ENCODE measurements at places on chromosomes 1 and 21.

GRCh38 chr1:178168536-178168935 is 74.6 kb downstream of the RASAL2 start:
- no peak for DNase-seq

DNA sequence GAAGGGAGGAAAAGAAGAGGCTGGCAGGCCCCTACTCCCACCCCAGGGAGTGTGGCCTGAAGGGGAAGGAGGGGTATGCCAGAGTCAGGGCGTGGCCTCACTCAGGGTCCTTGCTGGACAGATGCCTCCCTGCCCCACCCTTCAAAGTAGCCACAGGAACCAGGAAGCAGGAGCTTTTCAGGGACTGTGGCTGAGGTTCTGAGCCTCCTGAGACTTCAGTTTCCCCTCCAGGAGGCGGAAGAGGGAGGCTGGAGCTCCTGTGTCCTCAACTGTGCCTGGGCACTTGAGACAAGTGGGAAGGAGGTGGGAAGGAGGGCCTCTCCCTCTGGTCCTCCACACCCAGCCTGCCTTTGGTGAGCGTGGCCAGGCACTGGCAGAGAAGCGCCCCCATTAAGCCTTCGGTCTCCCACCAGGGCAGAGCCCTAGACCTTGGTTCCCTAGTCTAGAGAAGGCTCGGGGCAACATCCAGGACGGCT is 5.3 kb downstream of the CELSR2 start:
- DNase-seq = no peak

DNA sequence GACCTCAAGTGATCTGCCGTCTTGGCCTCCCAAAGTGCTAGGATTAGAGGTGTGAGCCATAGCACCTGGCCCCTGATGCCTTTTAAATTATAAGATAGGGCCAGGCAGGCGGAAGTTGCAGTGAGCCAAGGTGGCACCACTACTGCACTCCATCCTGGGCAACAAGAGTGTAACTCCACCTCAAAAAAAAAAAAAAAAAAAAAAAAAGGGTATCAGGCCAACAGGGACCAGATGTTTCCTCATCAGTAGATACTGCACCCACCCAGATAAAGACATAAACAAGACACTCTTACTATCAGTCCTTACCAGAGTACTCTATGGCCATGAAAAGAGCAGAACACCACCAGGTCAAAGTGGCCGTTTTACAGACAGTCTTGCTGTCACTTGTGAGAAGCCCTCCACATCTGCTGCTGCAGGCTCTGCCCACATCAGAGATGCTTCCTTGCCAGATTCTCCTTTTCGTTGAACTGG is 3.3 kb downstream of the C21orf58 start:
- DNase-seq = no peak

- no peak for DNase-seq
Observed at GRCh38 chr21:30480145-30480544, at the start of gene KRTAP19-1. Gene KRTAP19-1 (minus strand): TSS chr21:30480367. CDS start chr21:30480317, 50 bp downstream.

DNA sequence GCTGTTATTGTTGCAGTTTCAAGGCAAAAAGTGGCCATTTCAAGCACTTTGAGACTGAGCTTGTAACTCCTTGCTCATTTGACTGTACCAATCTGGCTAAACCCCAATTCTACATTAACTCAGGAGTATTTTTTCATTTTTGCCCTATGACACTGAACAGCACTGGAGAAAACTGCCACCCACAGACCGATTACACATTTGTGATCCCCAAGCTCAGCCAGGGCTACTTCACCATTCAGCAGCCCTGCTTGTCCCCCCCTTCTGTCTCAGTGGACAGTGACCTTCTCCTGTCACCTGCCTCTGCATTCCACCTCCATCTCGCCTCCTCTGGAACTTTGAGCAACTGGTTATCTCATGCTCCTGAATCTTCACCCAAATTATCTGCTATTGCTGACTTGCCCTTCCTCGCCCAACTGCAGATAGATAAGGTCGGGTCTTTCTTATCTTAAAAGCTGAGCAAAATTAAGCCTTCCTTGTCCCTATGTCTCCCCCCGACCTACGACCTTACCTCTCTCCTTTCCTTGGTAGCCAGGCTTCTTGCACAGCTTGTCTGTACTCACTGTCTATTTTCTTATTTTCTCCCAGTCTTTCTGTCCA is 25.3 kb downstream of the SPATA46 start:
- no peak for DNase-seq

DNA sequence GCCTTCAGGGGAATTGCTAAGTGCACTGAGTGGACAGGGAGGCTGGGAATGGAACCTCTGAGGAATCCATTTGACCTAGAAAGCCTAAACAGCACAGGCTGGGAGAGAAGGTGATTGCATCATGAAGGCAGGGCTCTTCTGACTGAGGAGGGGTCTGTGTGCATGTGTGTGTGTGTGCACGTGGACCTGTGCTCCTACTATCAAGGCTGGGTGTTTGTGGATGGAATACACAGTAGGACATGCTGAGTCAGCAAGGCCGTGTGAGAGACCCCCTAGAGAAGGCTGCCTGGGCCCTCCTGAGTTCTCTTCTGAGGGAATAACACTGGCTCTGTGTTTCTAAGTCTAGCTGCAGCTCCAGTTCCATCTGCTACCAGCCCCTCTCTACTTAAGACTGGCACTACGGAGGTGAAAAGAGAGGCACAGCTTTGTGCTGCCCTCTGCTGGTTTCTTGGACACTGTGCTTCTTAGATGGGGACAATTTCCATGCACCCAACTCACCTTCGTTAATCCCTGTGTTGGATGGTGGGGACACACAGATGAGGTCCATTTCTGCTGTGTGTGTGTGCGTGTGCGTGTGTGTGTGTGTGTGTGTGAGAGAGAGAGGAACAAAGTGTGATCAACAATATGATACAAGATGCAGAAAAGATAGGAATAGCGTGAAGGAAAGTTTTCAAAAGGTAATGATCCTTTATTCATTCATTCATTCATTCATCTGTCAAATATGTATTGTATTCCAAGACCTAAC is 6.2 kb upstream of the EFCAB14 start:
- DNase-seq = peak; percentile 49

GRCh38 chr1:204127597-204128242 is 24.1 kb downstream of the ETNK2 start:
- peak; percentile 24 for DNase-seq

GRCh38 chr1:224585051-224585450 is 31.1 kb upstream of the CNIH3 start:
- no peak for DNase-seq

DNA sequence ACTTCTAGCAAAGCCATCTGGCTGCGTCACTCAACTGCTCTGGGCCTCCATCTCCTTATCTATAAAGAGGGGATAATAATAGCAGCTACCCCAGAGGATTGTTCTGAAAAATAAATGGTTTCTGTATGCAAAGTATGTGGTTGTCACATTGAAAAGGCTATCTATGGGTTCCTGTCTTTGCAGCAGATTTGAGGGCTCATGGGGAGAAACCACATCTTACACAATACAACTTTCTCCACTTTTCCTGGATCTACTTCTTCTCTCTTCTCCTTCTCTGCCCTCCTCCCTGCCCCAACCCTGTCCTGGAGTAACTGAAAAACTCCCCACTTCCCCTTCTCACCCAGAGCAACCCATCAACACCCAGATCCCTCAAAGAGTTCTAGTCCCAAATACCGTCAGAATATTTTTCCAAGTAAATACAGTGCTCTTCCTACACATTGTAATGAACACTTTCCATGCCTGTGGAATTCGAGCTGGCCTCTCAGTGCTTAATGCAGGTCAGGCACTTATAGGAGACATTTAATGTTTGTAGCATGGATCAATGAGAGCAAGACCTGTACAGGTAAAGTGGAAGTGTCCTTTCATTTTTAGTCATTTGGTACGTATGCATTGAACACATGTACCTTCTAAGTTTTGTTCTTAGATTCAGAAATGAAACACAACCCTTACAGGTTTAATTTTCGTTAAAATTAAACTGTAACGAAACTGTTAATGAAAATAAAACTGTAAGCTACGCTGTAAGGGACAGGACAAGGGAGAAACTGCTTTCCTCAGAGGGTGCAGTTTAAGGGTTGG is 131.9 kb downstream of the AK5 start:
- DNase-seq = no peak

DNA sequence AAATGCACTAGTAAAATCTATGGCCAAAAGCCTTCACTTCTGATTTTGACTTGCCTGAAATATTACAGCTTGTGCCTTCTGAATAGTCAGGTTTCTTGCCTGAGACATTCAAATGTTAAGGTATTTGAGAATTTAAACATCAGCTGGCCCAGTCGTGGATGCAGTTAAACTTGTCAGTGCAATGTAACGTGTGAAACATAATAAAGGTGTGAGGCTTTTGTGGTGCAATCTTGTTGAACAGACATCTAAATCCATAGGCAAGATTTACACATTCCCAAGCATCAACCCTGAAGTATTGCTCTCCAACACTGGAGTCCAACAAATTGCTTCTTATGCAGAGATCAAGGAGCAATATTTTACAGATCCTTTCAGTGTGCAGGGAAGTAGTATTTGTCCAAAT is 4.4 kb downstream of the CCN1 start:
- no peak for DNase-seq

- DNase-seq = no peak
Observed at GRCh38 chr1:227921461-227922185, 26.1 kb downstream of the WNT9A start.

GRCh38 chr21:41966041-41966833 is 12.4 kb upstream of the C2CD2 start:
- no peak for DNase-seq

- peak; percentile 74 for DNase-seq
Observed at GRCh38 chr1:172394141-172394751, 26.2 kb upstream of the C1orf105 start.

DNA sequence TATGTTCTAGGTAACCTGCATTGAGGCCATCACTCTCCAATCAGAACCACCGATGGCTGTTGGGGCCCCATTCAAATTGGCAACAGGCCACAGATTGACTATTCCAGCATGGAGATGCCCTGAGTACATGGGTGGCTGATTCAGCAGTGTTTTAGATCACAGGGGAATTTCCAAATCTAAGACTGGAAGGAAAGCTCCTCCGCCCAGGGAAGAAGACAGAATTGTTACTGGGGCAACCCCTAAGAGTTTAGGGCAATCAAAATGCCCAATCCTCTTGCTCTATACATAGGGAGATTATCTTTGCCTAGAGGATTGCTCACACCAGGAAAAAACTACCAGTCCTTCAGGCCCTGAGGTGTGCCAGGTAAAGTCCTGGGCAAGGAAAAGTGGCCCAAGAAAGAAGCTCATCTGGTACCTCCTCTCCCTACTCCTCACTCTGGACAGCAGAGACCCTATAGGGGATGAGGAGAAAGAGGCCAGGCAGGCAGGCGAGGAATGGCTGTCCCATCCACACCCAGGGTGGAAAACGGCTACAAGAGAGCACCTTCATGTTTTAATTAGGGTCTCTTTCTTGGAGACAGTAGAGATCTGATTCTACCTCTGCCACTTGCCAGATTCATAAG is 5.8 kb downstream of the S100A8 start:
- DNase-seq = no peak

DNA sequence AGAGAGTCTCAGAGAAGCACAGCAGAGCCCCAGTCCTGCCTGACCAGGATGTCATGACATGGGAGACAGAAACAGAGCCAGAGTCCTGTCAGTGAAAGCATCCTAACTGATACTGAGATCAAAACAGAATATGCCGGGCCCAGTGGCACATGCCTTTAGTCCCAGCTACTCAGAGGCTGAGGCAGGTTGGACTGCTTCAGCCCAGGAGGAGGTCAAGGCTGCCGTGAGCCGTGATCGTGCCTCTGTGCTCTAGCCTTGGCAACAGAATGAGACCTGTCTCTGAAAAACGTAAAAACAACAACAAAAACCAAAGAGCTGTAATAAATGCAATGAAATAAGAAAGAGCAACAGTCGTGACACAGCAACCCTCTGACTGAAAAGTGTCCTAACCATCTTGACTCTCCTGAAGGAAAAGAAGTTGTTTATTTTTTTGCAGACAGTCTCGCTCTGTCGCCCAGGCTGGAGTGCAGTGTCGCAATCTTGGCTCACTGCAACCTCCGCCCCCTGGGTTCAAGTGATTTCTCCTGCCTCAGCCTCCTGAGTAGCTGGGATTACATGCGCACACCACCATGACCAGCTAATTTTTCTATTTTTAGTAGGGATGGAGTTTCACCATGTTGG is 189.2 kb downstream of the SLC45A1 start:
- DNase-seq = no peak

- peak; percentile 31 for DNase-seq
Observed at GRCh38 chr1:107964336-107965109, 457 bp downstream of the VAV3 start.

- no peak for DNase-seq
Observed at GRCh38 chr21:38729754-38730379, 75.9 kb upstream of the ETS2 start.

GRCh38 chr21:46250146-46250725 is 21.7 kb upstream of the LSS start:
- no peak for DNase-seq

GRCh38 chr1:175192111-175192629 is 406 bp downstream of the KIAA0040 start:
- peak; percentile 40 for DNase-seq

GRCh38 chr1:206709322-206709721 is 24.6 kb downstream of the MAPKAPK2 start:
- no peak for DNase-seq

- DNase-seq = no peak
Observed at GRCh38 chr1:156499194-156499841, 1.3 kb downstream of the MEF2D start.

GRCh38 chr21:35510294-35510693 is 461.2 kb upstream of the RUNX1 start:
- DNase-seq = no peak

GRCh38 chr21:25501996-25502665 is 105.2 kb downstream of the MRPL39 start:
- DNase-seq = peak; percentile 56

- no peak for DNase-seq
Observed at GRCh38 chr1:203040513-203041275, 14.4 kb downstream of the PPFIA4 start.

DNA sequence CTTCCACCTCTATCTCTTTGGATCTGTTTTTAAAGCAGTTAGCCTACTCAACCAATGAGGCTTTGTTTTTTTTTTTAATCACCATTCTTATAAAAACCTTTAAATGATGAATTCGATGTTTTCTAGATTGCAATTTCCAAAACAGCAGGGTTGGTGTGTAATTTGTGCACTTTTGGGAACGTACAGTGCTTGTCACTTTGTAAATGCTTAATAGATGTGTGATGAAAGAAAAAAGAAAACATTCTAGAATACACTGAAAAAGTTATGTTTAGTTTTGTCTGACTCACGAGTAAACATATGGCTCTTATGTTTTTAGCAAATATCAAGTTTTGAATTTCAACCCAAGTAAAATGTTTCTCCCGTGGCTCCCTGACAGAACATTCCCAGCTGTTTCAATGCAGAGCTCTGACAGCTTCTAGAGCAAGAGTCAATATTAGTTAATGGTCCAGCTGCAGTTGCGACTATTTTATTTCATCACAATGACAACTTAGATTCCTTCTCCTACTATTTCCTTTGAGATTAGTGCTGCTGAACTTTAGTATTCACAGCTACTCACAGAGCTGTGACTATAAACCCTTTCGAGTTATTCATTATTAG is 362.5 kb upstream of the ADAMTS5 start:
- no peak for DNase-seq

DNA sequence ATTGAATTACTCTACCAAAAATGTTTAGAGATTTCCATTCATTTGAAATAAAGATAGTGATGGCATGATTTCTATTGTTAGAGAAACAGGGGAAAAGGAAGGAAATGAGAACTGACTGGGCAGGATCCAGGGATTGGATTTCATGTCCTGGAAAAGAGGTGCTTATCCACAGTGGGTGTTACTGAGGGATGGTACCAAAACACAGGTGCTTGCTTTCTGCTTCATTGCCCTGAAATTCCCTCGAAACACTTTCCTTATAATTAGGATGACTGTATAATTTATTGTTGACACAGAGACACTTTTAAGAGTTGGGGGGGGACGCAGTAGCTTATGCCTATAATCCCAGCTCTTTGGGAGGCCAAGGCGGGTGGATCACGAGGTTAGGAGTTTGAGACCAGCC is 185.0 kb upstream of the KCNK2 start:
- no peak for DNase-seq

- no peak for DNase-seq
Observed at GRCh38 chr1:65495137-65495536, 74.7 kb downstream of the LEPR start.

Measured in activated naive CD8-positive, alpha-beta T cell treated with anti-CD3 and anti-CD28 coated beads for 36 hours (primary cell).